ENCODE measurements at places on chromosomes 7 and 10.

DNA sequence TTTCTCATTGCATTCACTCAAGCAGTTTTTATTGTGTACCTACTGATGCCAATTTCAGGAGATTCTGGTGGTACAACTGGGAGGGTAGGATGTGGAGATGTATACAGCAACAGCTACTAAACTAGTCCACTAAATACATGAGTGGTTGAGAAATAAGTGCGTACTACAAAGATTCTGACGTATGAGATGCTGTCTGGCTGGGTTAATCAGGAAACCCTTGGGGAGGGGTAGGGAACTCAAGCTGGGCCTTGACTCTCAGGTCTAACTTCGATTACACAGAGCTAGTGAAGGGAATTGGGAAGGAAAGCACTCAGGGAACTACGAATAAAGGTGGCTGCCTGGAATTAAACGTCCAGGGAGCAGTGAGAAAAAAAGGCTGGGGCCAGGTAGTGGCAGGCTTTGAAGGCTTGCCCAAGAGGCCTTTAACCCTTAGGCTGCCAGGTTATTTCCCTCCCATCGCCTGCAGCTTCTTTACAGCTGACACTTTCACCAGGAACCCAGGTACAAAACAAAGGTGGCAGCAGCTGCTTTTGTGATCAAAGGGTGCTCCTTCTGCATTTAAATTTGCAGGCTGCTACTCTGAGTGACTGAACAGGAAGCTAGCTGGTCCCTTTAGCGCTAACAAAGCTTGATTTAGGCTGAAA, 3.2 kb downstream of the MMS19 start:
- peak; percentile 73 for DNase-seq

DNA sequence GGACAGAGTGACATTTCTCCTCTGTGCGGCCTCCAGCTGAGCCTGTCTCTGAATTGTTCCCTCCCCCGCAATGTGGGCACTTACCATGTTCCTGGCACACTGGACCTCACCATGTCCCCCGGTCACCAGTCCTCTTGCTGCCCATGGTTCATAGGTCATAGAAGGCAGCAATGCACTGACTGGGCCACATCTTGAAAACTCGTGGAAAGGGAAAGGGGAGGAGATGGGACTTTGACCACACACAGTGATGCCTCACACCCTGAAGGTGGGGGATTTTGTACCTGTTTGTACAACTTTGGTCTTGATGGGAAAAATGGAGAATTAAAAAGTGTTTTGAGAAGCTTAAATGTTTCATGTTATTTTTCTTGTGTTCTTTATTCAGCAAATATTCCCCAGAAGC, 61.7 kb upstream of the LRGUK start:
- DNase-seq, result no peak

DNA sequence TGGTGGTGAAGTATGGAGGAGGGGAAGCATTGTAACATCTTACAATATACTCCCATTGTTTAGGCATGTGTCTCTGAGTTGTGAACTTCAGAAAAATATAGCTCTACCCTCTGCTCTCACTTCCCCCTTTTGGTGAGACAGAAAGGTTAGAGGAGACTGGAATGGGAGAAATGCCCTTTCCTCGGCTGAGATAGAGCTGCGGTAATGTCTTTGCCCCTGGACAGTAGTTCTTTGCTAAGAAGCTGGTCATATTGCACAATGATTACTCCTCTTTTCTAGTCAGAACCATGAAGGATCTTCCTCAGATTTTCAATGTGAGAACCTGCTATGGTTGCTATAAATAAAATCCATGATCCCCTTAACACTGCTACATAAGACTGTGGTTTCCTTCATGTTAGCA, 171.0 kb downstream of the SEM1 start:
- DNase-seq, result no peak

GRCh38 chr7:20170633-20171032, 46.6 kb downstream of the MACC1 start:
- no peak for DNase-seq

- DNase-seq, result peak; percentile 99
These were observed at the start of gene PPIA for GRCh38 chr7:44796504-44797328. TSS of gene PPIA (plus strand) at chr7:44796681. CDS start at chr7:44796725, 44 bp downstream.

Data from GM23338 (cell line).